T-helper 17 cell (primary cell): ENCODE measurements at places on chromosomes 7 and 10. TPM values are rescaled to one million over a fixed set of nuclear protein-coding genes. Genes with fewer than 3 reads are reported as not detected.

- DNase-seq, result no peak
Measured at GRCh38 chr10:128835361-128835760, 631.7 kb upstream of the MGMT start.

GRCh38 chr7:117285826-117286225 is 37.0 kb downstream of the WNT2 start:
- no peak for DNase-seq

DNA sequence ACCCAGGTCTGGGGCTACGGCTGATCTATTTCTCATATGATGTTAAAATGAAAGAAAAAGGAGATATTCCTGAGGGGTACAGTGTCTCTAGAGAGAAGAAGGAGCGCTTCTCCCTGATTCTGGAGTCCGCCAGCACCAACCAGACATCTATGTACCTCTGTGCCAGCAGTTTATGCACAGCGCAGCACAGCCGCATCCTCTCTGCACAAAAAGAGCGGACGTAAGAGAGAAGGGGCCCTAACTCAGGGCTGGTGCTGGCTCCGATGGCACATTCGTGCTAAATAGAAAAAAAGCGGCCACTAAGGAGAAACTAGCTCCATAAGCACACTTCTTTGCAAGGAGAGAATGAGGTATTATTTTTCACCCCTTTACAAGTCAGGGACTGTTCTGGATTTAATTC is 28.3 kb upstream of the PRSS1 start:
- DNase-seq, result no peak

DNA sequence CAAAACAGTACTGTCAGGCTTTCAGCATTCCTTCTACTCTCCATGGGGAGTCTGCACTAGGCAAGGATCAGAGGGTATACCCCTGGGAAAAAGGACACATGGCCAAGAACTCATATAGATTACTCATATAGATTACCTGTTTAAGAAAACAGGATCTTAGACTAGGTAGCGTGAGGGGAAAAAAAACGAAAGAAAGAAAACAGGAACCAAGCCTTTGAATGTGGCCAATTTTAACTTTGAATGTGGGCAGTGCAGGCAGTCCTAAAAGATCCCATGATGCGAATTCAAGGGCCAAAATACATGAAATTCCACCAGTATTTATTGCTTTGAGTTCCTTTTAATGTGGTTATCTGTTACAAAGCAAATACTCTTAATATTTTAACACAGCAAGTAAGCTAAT is 108.6 kb upstream of the TAC1 start:
- no peak for DNase-seq

GRCh38 chr7:43454936-43455518 is 127.9 kb upstream of the STK17A start:
- no peak for DNase-seq

DNA sequence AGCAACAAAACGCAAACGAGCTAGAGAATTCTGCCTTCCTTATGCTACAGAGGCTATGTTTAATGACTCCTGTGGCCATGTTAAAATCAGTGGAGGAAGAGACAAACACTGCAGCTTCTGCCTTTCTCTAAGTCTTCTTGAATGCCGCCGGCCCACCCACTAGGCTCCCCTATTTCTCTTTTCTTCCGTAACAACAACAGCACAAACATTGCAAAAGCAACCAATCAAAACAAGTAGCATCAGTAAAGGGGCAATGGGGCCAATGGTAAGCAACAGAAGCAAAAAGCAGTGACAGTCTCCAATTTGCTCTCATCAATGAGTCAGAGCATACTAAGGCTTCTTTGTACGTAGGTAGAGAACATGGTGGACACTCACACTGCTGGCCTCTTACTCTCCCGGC is 26.8 kb downstream of the DNAJC1 start:
- no peak for DNase-seq

- DNase-seq, result no peak
Measured at GRCh38 chr10:1187855-1188557, 131.8 kb downstream of the WDR37 start.

GRCh38 chr10:89203237-89203636 is 3.9 kb downstream of the CH25H start:
- no peak for DNase-seq

DNA sequence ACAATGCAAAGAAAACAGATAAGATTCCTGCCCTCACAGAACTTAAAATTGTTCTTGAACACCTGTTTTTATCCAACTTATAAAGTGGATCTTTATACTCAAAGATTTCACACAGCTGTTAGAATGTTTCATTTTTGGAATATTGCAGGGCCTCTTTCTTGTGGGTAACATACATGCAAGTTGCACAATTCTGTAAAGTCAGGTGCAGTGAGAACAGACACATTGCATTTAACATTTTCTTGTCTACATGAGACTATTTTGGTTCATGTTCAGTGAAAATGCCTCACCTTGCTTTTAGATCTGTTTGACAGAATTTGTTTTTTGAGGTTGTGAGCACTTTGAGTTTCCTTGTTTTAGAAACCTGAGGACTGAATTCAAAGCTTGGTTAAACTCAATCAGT is 707.8 kb downstream of the SUGCT start:
- DNase-seq, result no peak

DNA sequence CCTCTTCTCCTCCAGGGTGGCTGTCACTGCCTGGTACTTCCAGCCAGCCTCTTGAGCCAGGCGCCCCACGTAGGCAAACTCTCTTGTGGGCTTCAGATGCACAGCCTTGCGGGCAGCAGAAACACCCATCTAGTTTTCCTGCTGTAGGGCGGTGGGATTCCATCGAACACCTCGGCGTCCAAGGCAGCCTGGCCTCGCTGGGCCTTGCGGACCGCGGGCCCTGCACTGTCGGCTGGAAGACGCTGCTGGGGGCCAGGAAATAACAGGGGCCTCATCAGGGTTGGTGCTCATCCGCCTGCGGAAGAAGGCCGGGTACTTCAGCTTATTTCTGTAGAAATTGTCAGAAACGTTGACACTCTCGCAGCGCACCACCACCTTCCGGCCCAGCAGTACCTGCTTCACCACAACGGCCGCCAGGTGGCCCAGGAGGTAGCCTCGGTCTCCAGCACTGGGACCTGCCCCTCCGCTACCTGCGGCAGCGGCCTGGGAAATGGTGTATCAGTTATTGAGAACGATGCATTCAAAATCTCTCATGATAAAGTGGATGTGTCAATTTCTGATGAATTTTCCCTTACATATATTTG is 61.1 kb downstream of the WDFY4 start:
- no peak for DNase-seq

- no peak for DNase-seq
Measured at GRCh38 chr7:4225881-4226523, 456.1 kb upstream of the FOXK1 start.

DNA sequence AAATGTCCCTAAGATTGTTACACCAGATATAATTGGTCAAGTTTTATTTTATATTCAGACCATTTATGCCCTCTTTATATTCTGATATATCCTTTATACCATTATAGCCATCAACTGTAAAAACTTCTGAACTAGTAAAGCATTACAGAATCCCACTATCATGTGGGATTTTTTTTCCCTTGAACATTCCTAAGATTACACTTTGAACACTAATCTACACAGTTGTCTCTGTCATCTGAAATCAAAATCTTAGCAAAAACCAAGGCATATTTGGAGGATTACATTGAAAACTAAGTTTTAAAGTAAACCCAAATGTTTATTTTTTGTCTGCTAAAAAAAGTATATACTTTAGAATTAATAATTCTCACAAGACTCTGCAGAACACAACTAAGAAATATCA is 116.2 kb upstream of the GPR22 start:
- no peak for DNase-seq

DNA sequence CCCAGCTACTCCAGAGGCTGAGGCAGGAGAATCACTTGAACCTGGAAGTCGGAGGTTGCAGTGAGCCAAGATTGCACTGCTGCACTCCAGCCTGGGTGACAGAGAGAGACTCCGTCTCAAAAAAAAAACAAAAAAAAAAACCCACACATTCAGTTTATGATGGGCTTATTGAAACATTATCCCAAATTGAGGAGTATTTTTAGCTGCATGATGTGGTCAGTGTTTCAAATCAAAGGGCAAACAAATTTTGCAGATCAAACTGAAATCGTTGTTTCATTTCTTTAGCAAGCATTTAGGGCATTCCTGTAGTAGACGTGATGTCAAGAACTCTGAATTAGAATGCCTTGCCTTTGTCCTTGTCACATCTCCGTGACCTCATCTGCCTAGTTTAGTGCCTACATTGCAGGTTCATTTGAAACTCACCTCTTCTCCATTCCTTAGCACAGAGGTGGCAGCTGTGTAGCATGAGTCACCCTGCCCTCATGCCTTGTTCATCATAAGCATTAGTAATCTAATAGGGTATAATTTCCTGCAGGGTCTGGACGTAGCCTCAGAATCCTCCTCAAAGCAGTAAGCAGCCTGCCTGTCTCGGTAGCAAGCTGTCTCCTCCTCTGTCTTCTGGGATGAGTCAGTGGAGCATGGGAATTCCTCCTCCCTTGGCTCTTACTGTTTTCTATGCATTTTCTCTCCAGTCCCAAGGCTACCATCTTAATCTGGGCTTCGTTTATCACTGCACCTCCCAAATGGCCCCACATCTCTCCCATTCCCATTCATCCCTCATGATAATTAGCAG is 73.8 kb downstream of the CUL1 start:
- no peak for DNase-seq

DNA sequence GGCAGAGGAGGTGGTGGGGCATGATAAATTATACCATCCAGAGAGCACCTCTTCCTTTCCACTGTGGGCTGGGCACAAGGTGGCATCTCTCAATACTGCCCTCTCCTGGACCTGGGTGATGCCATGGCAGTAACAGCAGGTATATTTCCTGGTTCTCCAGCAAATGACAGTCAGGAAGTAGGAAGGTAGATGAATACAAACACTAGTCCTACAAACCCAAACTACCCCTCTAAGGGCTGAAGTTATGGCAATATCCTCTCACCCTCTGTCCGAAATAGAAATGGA is 1004.9 kb downstream of the KCNMA1 start:
- no peak for DNase-seq

GRCh38 chr7:107944411-107945169 is 53.6 kb downstream of the DLD start:
- DNase-seq, result no peak

DNA sequence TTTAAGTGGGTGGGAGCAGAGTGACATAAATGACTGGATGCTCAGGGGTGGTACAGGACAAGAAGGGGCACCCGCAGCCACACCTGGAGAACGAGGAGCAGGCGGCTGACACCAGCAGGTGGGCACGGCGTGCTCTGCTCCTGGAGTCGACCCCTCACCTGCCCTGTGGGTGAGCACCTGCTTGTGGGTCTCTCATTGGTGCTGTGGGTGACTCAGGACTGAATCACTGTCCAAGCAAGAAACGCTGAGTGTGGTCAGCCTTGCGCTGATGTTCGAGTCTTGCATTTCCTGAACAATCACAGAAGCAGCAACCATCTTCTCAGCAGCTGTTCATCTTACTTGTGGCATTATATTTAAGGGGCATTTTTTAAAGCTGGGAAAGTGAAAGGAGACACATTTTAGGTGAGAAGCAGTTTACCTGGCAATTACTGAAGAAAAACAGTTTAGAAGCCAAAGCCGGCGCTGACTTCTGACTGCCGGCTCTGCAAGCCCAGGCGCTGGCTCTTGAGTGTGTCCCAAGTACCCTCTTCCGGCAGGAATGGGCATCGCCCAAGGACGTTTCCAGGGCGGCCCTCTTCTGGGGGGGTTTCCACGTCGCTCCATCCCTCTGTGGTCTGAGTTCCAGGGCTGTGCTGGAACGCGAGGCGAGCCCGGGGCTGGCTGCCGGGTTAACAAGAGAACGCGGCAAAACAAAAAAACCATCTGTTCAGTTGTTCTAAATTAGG is 145.2 kb upstream of the PFKP start:
- no peak for DNase-seq

The NUDT5 gene
- 33.5 TPM for total RNA-seq

The ABCB8 gene
- 47.7 TPM for total RNA-seq

The SEMA3E gene
- not detected for total RNA-seq

The AOAH gene
- total RNA-seq, result 7.0 TPM

The HOXA5 gene
- not detected for total RNA-seq

The CYP3A5 gene
- 0.20 TPM for total RNA-seq

The AGAP6 gene
- total RNA-seq, result 18.6 TPM
